Iris pigment epithelial cell (primary cell): ENCODE measurements at places on chromosomes 5 and 9.

DNA sequence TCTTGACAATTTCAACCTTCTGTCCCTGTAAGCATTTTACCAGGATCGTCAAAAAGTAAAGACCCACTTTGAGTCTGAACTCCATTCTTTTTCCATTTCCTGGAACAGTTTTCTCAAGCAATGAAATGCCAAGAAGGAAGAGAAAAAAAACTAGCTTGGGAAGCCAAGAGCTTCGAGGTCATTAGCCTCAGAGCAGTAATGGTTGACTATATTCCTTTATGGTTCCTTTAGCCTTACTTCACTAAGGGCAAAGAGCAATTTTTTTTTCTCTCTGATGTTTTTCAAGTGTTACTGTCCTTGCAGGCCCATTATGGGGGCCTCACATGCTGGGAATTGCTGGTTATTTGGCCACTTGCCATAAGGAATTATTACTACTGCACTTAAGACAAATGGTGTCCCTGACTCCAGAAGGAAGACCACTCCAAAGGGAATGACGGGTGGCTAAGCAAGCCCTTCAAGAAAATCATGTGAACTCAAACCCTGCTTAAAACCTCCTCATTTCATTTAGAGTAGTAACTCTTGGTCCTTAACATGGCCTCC is 37.1 kb downstream of the BNC2 start:
- no peak for DNase-seq

GRCh38 chr5:127019928-127020327 is 10.4 kb downstream of the MARCHF3 start:
- DNase-seq: no peak

GRCh38 chr9:25427898-25428297 is 250.3 kb downstream of the TUSC1 start:
- DNase-seq: no peak

DNA sequence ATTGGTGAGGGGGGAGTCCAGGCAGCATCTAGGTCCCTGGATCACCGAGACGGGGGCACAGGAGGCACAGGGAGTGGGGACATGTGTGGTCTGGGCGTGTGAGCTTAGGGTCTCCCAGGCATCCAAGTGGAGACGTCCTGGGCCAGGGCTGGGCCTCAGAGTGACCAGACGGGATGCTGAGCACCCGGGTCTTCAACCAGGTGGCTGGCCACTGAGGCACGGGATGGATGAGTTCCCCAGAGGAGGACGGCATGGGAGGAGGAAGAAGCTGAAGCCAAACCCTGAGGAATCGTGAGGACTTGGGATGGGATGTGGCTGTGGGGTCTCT is 88.0 kb downstream of the LMX1B start:
- DNase-seq: no peak

- no peak for DNase-seq
Observed at GRCh38 chr9:121638901-121639592, 12.4 kb upstream of the DAB2IP start.

DNA sequence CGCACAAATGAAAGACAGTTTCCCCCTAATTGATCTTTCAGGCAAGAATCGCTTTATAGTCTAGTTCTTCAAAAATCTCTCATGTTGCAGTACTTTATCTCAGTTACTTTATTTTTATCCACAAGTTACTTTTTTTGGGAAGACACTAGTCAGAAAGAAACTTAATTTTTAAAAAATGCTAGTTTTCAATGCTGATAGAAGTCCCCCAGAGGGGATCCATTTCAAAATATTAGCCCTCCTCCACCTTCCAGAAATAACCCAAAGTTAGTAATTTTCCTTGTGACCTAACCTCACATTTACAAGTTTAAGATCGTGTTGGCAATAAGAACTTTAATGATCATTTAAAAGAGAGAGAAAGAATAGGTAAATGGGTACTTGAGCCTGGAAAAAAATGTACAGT is 11.0 kb downstream of the C1QTNF3 start:
- DNase-seq: no peak
